ENCODE measurements at places on chromosomes 2 and 18.
A peak's percentile ranks its signal among the peaks of the same experiment; 100 is the strongest.

DNA sequence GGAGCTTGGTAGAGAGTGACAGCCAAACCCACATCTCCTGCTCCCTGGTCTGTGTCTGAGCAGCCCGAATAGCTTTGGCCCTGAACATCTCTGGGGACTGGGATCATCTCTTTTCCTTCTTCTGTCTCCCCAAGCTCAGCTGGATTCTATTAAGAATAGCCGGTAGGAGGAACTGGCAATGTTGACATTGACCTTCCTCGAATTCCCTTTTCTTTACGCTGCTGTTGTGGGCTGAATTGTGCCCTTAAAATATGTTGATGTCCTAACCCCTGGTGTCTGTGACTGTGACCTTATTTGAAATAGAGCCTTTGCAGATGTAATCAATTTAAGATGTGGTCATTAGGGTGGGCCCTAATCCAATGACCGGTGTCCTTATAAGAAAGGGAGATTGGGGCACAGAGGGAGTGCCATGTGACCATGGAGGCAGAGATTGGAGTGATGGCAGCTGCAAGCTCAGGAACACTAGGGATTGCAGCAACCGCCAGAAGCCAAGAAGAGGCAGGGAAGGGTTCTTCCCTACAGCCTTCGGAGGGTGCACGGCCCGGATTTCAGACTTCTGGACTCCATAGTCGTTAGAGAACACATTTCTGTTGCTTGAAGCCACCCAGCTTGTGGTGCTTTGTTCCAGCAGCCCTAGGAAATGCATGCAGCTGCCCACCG, 5.8 kb upstream of the SFTPB start:
- no peak for DNase-seq

GRCh38 chr2:85431570-85432205, 13.2 kb downstream of the SH2D6 start:
- no peak for DNase-seq

GRCh38 chr2:18623782-18624181, 34.4 kb upstream of the NT5C1B start:
- DNase-seq, result no peak

DNA sequence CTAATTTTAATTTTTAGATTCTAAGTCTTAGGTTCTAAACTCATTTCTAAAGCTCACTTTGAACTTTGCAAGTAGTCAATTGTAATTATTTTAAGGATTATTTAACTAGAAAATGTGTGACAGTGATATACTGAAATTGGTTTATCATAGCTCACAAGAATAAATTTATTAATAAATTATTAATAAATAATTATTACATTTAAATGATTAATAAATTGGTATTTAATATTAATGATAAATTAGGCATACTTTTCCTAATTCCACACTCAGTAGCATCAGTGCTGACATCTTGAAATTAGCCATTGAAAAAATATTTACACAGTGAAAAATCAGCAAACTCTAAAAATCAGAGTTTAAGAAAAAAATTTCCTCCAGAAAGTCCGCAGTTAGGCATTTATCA, 433.7 kb downstream of the FIGN start:
- no peak for DNase-seq

DNA sequence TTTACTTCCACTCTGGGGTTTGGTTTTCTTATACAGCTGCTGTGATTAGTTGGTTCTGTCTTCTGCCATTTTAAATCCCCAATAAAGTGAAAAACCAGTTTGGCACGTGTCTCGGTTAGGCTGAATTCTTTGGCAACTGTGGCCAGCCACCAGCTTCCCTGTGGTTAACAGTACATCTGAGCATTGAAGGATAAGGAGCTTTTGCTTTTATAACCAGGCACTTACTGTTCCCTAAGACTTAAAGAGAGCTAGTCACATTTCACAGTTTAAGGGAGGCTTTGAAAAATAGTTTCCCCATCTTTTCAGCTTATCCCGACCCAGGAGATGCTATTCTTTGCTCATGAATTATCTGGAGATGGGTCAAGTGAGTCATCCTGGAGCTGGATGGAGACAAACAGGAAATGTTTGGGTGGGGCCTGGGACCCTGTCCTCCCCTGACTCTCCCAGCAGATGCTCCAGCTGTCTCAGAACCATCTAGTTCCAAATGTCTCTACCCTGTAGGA, 57.3 kb upstream of the EML6 start:
- peak; percentile 81 for DNase-seq

DNA sequence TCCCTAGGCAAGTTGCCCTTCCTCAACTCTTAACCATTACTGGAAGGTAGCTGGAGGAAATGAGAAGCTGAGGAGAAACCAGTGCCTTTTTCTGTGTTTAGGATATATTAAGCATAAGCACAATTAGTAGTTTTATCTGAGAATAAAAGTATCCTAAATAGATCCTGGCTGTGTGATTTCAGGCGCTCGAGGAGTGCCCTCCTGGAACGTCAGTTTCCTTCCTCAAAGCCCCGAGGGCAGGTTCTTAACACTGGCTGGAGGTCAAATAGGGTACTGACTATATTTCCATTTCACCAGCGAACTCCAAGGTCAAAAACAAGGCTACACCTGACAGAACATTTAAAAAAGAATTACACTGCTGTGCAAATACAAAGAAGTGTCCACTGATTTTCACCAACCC, 1.5 kb upstream of the STON1 start:
- no peak for DNase-seq

GRCh38 chr2:157498483-157498882, 54.6 kb upstream of the CYTIP start:
- no peak for DNase-seq

GRCh38 chr2:67465623-67466022, 68.5 kb downstream of the ETAA1 start:
- DNase-seq, result no peak

DNA sequence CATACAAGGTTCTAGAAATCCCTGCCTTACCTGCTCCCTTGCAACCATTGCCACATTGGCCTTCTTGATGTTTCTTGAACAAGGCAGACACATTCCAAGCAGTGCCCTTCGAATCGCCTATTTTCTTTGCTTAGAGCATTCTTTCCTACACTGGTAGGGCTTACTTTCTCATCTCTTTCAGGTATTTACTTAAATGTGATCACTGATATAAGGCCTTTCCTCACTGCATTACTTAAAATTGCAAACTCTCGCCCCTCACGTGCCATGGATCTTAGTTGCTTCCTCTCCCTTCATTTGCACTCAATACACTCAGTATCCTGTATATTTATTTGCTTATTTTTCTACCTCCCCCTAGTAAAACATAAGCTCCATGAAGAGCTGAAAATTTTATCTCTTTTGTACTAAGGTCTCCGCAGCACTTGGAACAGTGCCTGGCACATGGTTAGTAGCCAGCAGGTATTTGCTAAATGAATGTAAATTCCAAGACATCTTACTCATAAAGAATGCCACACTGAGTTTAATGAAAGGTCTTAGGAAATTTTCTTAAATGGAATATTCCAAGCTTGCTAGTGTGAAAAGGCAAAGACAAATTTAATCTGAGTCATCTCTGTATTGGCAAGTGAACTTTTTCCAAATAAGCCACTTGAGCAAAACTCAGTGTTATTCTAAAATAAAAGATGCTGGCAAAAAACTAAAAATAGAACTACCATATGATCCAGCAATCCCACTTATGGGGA, 42.4 kb upstream of the FIGN start:
- peak; percentile 17 for DNase-seq

DNA sequence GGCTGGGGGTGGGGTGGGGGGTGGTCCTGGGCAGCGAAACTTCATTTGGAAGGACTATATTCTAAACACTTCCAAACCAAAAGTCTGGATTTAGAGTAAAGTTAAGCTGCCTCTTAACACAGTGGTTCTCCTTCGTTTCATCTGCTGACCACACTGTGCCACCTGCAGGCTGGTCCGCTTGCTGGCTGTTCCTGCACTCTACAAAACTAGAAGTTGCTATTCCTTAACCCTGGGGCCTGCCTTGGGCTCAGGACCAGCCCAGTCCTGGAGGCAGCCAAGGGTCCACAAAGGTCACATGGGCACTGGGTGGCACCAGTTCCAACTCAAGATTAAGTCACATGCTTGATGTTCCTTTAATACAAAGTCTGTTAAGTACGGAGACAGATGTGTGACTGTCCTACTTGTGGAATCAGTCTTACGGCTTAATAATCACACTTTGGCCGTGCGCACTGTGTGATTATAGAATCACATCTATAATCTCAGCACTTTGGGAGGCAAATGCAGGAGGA, 195.4 kb downstream of the FAM210A start:
- DNase-seq, result peak; percentile 4

DNA sequence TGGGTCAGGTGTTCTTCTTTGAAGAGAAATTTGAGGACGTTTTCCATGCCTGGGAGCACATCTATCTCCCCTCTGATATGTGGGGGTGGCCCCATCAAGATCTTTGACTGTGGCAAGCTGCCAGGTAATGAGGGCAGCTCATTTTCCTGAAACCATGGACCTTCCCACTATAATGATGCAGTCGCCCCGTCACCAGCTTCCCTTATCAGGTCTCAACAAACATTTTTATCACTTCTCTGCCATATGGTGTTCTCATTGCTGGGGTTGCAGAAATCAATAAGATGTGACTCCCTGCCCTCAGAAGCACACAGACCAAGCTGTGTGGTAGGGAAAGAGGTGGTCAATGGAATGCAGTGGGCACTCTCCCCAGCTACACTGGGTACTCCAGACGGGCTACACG, 48.4 kb upstream of the B3GNT7 start:
- no peak for DNase-seq

DNA sequence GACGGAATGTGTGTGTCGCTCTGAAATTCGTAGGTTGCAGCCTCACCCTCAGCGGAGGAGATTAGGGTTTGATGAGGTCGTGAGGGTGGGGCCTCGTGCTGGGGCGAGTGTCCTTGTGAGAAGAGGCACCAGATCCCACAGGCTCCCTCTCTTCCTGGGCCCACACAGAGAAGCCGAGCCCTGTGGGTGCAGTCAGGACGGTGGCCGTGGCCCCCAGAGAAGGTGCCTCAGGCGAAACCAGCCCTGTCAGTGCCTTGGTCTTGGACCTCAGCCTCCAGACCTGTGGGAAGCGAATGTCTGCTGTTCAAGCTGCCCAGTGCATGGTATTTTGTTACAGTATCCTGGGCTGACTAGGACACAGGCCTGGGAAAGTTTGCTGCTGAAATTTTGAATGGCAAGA, 108.0 kb upstream of the ALKAL2 start:
- no peak for DNase-seq

DNA sequence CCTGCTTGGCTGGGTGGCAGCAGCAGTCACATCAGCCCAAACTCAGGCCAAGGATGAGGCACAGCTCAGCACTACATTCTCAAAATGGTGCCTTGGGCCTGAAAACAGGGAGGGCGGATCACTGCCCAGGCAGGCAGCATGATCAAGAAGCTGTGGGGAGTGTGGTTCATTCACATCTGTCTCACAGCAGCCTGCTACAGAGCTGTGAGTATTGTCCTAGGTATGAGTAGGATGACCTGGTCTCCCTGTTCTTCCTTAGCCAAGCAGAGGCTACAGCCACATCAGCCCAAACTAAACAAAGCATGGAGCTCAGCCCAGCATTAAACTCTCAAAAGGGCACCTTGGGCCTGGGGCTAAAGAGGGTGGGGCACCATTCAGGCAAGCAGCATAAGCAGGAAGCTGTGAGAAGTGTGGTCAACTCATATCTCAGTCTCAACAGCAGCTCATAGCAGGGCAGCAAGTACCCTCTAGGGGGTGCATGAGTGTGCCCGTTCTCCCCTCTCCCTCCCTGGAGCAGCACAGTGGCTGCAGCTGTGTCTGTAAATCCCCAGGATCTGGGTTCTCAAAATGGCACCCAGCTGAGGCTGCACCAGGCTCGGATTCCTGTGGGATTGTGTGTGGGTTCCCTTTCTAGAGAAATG, 139.6 kb downstream of the TRABD2A start:
- peak; percentile 19 for DNase-seq

GRCh38 chr18:37160038-37160820, 331.3 kb downstream of the KIAA1328 start:
- DNase-seq, result no peak

Measured in HFF-Myc (cell line).